ENCODE measurements at places on chromosomes 3 and 15. TPM values are rescaled to one million over a fixed set of nuclear protein-coding genes. Genes with fewer than 3 reads are reported as not detected.

DNA sequence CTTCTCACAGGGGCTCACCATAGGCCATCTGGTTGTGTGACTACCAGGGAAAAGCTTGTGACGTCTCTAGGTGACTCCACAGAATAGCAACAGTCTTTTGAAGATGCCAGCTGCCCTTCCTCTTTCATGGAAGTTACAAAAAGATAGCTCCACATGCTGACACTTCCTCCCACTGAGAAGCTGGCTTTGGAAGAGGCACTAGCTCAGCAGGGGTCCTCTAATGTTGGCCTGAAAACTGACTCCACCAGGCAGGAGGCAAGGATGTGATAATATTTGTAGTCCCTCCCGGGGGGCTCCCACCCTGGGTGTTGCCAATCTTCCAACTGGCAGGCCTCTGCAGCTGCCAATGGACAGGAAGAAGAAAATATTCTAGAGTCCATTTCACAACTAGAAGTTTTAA is 343.5 kb downstream of the NEK10 start:
- H3K27ac ChIP-seq, result no peak overlapping the region
- no peak for DNase-seq
- H3K4me3 ChIP-seq, result no peak overlapping the region

DNA sequence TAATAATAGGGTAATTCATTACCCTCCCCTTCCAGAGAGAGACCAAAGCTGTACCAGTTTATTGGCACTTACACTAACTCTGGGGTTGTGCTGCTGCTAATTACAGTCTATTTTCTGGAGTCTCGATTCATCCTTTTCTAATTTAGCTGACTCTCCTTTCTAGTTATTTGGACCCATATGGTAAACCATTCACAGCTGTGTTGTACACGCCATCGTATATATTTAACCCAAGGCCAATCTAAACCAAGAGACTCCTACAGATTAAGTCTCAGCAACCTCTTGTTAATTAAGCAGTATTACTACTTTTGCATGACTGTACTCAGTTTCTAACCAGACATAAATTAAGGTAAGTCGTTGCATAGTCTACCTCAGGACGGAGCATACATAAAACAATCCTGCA is 22.5 kb downstream of the ANXA2 start:
- peaks cover 95% of the 10 kb centered on the region for H3K4me1 ChIP-seq
- H3K27me3 ChIP-seq, result no peaks in the 10 kb centered on the region
- H3K36me3 ChIP-seq, result no peaks in the 10 kb centered on the region
- peak overlapping the region; percentile 61 for H3K27ac ChIP-seq
- DNase-seq, result no peak

DNA sequence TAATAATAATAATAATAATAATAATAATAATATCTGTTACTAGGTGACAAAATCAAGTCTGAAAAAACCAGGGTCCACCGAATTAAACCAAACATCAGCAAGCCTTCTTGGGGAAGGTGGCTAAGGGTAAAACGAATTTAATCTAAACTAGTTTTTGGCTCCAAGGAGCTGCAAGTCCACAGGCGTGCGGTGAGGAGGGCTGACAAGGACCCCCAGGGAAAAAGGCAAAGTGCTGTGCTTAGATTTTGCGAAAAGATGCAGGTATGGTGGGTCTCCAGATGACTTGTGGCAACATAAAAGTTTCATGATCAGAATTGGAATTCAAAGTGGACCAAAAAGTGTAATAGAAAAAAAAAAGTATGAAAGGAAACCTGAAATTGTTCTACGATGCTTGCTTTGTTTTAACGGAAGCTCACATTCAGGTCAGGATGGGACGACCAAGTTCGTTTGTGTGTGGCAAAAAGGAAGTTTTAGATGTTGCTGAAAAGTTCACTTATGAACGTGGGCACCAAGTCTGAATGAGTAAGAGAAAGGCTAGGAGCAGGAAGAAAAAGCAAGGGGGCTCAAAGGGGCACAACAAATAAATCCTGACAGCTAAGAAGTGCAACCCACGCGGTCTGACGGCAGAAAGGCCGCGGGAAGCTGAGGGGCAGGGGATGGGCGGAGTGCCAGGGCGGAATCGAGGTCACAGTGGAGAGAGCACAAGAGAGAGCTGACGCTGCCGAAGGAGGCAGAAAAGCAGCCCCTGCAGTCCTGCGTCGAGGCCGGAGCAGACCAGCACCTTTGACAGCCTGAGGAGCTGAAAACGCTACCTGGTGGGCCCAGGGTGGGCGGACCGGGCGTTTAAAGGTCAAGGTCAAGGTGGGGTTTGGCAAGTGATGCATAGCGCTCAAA is 1.1 kb downstream of the WDR82 start:
- H3K4me3 ChIP-seq, result peak overlapping the region; percentile 80
- no peaks in the 10 kb centered on the region for H3K36me3 ChIP-seq
- peak overlapping the region; percentile 83 for H3K27ac ChIP-seq
- H3K4me1 ChIP-seq, result peaks cover 27% of the 10 kb centered on the region
- H3K27me3 ChIP-seq, result no peaks in the 10 kb centered on the region

GRCh38 chr15:63422891-63423590 is 41.4 kb upstream of the CA12 start:
- no peak overlapping the region for H3K4me3 ChIP-seq
- no peak for DNase-seq
- no peaks in the 10 kb centered on the region for H3K27me3 ChIP-seq
- no peaks in the 10 kb centered on the region for H3K36me3 ChIP-seq
- peaks cover 4% of the 10 kb centered on the region for H3K4me1 ChIP-seq

DNA sequence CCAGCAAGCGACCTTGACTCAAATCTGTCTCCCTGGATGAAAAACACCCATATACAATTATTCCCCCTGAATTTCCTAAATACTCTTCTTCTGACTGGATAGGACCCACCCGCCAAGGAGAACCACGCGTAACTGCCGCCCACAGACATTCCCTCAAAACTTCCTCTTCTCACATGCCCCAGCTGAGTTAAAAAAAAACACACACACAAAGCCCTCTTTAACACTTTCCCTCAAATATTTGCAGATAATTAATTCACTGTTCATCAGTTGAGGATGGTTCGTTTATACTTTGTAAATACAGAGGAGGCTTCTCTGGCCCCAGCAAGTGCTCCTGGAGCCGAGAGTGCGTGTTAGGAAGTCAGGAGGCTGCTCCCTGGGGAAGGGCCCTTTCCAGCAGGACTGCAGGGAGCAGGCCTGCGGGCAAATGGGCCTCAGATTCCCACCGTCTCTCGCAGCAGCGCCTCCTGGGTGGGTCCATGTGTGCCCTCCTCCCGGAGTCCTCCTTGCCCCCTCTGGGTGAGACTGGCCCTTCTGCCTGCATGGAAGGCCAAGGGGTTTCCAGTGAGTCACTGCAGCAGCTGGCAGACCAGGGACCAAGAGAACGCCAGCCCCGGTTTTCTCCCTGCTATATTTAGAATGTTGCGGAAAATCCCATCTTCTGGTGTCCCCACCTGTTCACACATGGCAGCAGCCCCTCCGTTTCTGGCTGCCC is 46.8 kb downstream of the MGLL start:
- no peaks in the 10 kb centered on the region for H3K27me3 ChIP-seq
- H3K4me1 ChIP-seq, result peaks cover 54% of the 10 kb centered on the region
- H3K27ac ChIP-seq, result peak overlapping the region; percentile 63
- no peaks in the 10 kb centered on the region for H3K36me3 ChIP-seq
- DNase-seq, result peak; percentile 46

DNA sequence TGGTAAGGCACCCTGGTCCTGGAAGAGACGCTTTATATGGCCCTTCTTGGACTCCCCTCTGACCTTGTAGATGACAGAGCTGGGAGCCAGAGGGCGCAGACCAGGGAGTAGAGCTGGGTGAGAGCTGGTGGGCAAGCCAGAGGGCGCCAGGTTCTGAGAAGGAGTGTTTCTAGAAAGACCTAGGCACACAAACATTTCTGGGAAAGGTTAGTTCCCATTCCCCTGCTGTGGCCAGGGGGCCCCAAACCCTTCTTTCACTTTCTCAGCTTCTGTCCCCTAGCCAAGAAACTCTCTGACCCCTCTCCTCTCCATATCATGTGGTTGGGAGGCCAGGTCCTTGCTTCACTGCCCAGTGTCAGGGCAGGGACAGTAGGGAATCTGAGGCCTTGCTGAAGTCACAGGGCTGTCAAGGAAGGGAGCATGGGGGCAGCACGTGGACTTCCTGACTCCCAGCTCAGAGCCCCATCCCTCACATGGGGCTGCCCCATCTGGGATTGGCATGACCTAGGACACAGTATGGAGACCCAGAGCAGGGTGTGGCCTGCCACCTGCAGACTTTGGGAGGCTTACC is 3.6 kb downstream of the HEMK1 start:
- no peak for DNase-seq
- no peak overlapping the region for H3K4me3 ChIP-seq
- H3K27me3 ChIP-seq, result no peaks in the 10 kb centered on the region
- H3K36me3 ChIP-seq, result peaks cover 51% of the 10 kb centered on the region
- H3K27ac ChIP-seq, result no peak overlapping the region
- H3K4me1 ChIP-seq, result peaks cover 45% of the 10 kb centered on the region

GRCh38 chr15:38868326-38869114 is 303.9 kb upstream of the RASGRP1 start:
- H3K4me1 ChIP-seq, result peaks cover 6% of the 10 kb centered on the region
- H3K36me3 ChIP-seq, result no peaks in the 10 kb centered on the region
- peak; percentile 59 for DNase-seq
- H3K27me3 ChIP-seq, result no peaks in the 10 kb centered on the region

DNA sequence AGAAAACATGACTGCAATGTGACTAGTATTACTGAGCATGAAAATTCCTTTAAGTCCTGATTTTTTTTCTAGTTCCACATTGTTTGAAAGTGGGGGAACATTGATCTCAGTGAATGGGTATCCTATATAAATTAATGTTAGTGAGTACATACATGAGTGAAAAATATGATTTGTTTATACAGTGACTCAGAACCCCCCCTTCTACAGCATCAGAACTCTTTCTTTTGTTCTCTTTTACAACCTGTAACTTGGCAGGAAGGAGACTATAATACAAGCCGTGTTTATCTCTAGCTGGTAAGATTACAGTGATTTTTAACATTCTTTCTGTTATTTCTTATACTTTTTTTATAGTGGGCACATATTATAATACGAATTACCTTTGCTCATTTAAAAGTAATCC is 384.7 kb downstream of the PDCD6IP start:
- no peak overlapping the region for H3K27ac ChIP-seq
- H3K36me3 ChIP-seq, result no peaks in the 10 kb centered on the region
- no peaks in the 10 kb centered on the region for H3K27me3 ChIP-seq
- H3K4me3 ChIP-seq, result no peak overlapping the region
- DNase-seq, result no peak

DNA sequence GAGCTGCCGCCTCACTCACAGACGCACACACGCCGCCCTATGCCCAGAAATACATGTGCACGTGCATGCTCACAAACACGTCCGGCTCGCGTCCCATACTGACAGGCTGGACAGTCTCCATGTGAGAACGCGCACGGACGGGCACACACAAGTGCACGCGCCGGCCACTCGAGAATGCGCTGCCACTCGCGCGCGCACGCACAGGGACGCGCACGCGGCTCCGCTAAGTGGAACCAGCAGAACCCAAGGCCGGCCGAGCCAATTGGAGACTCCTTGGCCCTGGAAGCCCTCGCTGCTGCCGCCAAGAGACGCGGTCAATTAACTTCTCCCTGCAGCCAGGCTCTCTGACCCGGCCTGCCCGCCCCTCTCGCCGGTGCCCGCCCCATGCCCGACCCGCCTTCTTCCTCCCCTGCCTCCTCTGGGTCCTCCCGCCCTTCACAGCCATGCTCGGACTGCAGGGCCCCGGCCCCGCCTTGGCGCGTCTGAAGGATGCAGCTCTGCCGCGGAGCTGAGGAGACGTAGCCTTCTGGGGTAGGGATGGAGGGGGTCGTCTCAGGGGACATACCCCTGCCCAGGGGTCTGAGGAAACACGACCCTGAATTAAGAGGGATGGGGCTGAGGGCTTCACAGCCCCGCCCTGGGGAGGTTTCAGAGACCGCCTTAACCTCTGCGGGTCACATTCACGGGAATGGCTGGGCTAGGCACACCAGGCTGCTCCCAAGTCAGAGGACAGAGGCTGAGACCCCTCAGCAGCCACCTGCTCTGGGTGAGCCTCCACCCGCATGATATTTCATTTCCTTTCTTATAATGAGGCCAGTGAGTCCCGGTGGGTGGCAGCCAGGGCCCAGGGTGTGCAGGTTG is 15.0 kb downstream of the PTH1R start:
- DNase-seq, result peak; percentile 54
- H3K27ac ChIP-seq, result peak overlapping the region; percentile 17
- no peaks in the 10 kb centered on the region for H3K36me3 ChIP-seq

DNA sequence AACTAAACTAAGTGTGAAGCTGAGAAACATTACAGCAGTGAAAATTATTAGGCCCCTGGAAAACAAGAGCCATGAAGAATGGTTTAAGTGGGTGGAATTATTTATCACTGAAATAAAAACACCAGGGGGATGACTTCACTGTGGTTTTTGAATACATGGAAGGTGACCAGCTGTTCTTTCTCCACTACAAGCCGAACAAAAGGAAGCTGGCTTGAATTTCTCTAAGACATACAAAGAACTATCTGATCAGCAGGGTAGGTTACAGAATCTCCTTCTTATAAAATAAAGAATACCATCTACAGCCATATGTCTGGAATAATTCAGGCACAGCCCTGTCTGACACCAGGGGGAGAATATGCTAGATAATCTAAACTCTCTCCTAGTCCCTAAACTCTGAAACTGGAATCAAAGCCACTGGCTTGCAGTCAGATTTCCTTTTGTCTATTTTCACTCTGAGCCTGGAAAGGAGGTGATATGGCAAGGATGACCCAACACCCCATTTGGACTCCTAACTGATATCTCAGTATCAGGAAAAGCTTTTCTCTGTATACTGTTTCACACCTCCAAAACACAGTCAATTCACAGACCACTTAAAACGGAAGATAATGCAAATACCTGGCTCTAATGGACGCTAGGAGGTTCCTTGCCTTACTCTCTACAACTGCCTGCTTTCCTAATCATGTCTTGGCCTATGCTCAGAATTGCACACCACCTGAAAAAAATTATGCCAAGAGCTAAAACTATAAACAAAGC is 31.2 kb downstream of the SPATA12 start:
- H3K4me1 ChIP-seq, result peaks cover 19% of the 10 kb centered on the region
- H3K4me3 ChIP-seq, result no peak overlapping the region
- no peaks in the 10 kb centered on the region for H3K36me3 ChIP-seq
- H3K27me3 ChIP-seq, result no peaks in the 10 kb centered on the region
- no peak for DNase-seq

- no peak overlapping the region for H3K4me3 ChIP-seq
- H3K27ac ChIP-seq, result peak overlapping the region; percentile 4
- H3K27me3 ChIP-seq, result no peaks in the 10 kb centered on the region
- H3K36me3 ChIP-seq, result peaks cover 76% of the 10 kb centered on the region
Observed at GRCh38 chr3:66386925-66387650, 113.7 kb downstream of the LRIG1 start.

- H3K4me1 ChIP-seq, result peaks cover 50% of the 10 kb centered on the region
- no peak overlapping the region for H3K4me3 ChIP-seq
- no peaks in the 10 kb centered on the region for H3K36me3 ChIP-seq
Observed at GRCh38 chr3:134449277-134449676, 36.5 kb downstream of the ANAPC13 start.

GRCh38 chr15:25793354-25794050 is 69.6 kb downstream of the ATP10A start:
- H3K27ac ChIP-seq, result no peak overlapping the region
- no peak for DNase-seq
- no peak overlapping the region for H3K4me3 ChIP-seq

The RASL12 gene
- total RNA-seq, result 83.5 TPM

The MNS1 gene
- 2.3 TPM for total RNA-seq

The TM4SF1 gene
- 132 TPM for total RNA-seq

The SYNPR gene
- total RNA-seq, result not detected

The MEX3B gene
- 0.44 TPM for total RNA-seq

The TNFAIP8L3 gene
- 11.1 TPM for total RNA-seq

The COL6A5 gene
- total RNA-seq, result not detected

The SPCS1 gene
- total RNA-seq, result 75.1 TPM

The PLSCR4 gene
- total RNA-seq, result 217 TPM

The FANCD2OS gene
- total RNA-seq, result not detected

The NME9 gene
- not detected for total RNA-seq

The OR5K2 gene
- total RNA-seq, result not detected

The CPLX3 gene
- total RNA-seq, result not detected

The DUOX1 gene
- total RNA-seq, result 3.7 TPM

The SH2D7 gene
- not detected for total RNA-seq

The SERF2 gene
- 698 TPM for total RNA-seq

The NCBP2 gene
- total RNA-seq, result 45.6 TPM

The NR2E3 gene
- not detected for total RNA-seq

Measured in tibial nerve (tissue), 4 donors.